Mucosa of gallbladder (tissue), 1 donor: ENCODE measurements at places on chromosomes 7 and 10.

- peak; percentile 70 for DNase-seq
These were observed 81.1 kb downstream of the ZMIZ1 start for GRCh38 chr10:79149662-79150443.

DNA sequence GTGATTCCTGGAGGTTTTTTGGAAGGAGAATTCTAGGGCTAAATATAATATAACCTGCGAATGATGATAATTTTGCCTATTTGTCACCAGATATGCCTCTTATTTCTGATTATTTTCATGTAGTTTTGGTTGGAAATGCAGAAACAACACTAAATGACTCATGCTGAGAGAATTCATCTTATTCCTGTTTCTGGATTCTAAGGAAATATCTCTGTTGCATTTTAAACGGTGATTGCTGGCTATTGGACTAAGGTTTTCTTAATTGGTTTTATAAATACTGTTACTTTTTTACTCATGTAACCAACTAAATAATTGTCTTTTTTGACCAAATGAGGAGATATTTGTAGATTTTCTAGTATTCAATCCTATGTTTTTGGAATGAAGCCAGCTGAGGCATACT is 204.9 kb upstream of the NPSR1 start:
- no peak for DNase-seq

- DNase-seq: no peak
These were observed 57.4 kb downstream of the DGKI start for GRCh38 chr7:137789215-137789882.

- no peak for DNase-seq
These were observed 30.3 kb upstream of the CREB3L2 start for GRCh38 chr7:138032186-138032585.

DNA sequence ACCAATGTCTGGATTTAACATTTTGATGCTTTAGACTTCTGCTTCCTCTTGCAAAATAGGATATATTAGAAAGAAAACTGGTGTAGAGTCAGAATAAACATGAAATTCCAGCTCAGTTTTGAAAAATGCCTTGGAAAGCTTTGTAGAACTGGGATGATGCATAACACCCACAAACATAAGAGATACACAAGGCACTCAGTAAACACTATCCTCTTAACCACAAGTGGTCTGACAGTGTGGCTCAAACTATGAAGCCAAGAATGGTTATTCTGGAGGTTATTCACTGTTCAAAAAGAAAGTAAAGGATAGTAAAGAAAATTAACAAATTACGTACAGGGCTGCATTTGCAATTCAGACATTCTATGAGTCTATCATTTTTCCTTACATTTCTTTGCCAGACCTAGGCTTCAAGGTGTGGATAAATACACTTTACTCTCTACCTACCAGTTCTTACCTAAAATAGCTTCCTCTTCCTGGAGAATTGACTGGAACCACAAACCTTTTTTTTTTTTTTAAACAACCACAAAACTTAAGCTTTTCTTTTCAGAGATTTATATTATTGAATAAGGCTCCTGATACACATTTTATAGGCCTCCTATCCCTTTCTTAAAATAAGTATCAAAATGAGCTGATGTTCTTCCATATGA is 9.0 kb upstream of the RSBN1L start:
- DNase-seq: no peak

GRCh38 chr10:79542626-79543025 is 17.6 kb downstream of the SFTPA2 start:
- DNase-seq: no peak

DNA sequence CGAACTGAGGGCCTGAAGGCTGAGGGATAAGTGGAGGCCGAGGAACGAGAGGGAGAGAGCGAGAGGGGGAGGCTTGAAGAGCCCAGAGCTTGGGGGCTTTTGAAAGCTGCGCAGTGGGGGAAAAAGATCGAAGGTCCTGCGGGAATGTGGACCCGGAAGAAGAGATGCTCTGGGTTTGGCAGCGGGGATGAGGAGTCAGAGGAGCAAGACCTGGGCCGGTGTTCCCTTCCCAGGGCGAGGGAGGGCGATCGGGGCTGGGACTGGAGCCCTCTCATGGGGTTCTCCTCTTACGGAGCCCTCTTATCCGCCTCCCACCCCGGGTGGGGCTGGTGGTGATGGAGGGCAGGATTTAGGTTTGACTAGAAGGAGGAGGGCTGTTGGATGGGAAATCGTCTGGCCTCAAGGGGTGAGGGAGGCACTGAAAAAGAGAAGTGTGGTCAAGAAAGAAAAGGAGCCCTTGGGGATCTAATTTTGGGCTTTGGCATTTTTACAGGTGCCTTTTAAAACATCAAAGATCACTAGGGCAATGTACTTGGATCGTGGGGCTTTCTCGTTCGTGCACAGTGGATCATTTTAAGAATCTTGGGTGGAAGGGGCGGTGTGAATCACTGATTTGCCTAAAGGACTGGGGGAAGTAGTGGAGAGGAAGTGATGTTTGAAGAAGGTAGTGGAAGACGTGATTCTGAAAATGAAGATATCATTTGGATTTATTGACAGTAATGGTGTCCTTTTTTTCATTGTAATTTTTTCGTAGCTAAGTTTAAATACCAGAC is 637 bp downstream of the SAMD8 start:
- peak; percentile 45 for DNase-seq

GRCh38 chr10:125407000-125407502 is 246.7 kb upstream of the CTBP2 start:
- peak; percentile 13 for DNase-seq

- no peak for DNase-seq
These were observed 384.5 kb downstream of the PLXDC2 start for GRCh38 chr10:20200758-20201157.

DNA sequence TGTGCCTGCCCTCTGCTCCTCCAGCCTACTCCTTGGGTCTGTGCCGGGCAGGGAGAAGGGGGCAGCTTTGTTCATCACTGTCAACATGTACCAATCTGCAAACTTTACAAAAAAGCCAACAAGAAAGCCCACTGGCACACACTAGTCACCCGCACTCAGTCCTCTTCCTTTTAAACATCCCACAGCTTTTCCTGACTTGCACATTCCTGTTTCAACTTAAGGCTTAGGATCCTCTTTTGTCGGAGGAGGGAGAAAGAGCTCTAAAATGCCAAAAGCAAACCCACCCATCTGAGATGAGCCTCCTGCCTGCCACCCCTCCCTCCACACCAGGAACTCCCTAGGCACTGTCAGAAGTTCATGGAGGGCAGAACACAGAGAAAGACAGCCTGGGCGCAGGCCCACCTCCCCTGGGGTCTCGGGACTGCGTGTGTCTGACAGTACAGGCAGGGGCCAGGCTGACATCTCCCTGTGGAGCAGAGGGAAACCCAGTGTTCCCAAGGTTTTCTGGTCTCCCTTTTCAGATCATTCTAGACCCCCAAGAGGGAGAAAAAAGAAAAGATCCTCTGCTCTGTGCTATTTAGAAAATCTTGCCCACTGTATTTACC is 5.4 kb downstream of the PDIA4 start:
- DNase-seq: no peak

- DNase-seq: no peak
These were observed 491.8 kb upstream of the FOXK1 start for GRCh38 chr7:4190010-4190981.

DNA sequence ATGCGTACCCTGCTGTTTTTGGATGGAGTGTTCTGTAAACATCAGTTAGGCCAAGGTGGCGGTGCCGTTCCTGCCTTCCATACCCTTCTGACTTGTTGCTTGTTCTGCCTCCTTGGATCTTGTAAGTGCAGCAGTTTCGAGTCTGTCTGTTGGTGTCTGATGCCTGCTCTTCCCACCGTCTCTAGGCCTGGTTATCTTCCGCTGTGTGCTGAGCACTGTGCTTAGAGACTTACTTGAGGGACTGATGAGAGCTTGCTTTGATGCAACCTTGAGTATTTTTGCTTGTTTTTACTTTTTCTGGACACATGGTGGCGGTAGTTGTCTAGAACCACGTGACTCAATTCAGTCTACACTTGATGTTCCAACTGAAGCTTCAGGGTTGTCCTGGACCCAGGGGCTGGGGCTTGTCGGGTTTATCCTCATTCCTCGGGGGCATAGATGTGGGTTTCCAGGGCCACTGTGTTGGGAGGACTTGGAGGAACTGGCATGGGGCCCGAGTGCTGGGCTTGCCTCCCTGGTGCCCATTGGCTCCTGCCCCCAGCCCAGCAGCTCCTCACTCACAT is 14.4 kb upstream of the SPRN start:
- DNase-seq: peak; percentile 7

DNA sequence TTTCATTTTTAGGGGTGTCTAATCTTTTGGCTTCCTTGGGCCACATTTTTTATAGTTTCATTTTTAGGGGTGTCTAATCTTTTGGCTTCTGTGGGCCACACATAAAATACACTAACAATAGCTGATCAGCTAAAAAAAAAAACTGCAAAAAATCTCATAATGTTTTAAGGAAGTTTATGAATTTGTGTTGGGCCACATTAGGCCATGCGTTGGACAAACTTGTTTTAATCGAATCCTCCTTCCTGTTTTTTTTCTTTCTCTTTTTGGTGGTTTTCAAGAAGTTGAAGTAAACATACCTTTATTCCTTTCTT is 37.4 kb downstream of the ZNRF2 start:
- DNase-seq: no peak

GRCh38 chr7:66899552-66900280 is 21.3 kb upstream of the TMEM248 start:
- no peak for DNase-seq

DNA sequence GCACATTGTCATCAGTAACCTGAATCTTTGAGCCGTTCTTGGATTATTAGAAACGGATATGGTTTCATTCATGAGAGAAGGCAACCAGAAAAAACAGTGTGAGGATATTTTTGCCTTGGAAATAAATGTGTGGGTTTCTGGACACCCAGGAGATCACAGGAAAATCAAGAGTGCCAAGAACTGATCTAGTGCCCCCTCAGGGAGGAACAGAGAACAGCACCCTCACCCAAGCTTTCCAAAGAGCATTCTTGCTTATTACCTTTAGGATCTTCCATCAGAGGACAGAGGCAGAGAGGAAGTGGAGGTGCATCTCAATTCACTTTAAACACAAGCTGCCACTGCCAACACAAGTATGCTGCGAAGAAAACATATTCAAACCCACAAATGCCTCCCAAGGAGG is 851.5 kb upstream of the COBL start:
- no peak for DNase-seq

- no peak for DNase-seq
These were observed 1212.4 kb upstream of the PHF14 start for GRCh38 chr7:9761224-9761623.

DNA sequence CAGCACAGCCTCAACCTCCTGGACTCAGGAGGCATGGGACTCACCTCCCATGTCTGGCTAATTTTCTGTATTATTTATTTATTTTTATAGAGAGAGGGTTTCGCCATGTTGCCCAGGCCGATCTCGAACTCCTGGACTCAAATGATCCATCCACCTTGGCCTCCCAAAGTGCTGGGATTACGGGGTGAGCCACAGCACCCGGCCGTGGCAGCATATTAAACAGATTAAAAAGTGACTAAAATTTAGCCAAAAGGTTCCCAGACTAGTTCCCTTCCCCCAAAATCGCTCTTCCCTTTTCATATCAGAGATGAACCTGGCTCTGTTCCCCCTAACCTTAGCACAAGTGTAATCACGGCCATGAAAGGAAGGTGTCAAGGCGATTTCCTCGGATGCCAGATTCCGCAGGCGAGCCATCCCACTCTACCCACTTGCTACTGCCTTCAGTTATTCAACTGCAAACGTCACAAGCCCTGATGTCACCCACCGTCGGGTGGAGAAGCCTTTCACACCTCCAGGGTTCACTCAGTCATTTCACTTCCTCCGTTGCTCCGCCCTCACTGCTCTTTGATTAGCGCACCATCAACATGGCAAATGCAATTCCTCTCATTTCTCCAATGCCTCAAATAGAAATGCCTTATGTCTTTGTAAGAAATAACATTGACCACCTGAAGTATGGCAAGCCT is 104.7 kb upstream of the RHEB start:
- DNase-seq: no peak

DNA sequence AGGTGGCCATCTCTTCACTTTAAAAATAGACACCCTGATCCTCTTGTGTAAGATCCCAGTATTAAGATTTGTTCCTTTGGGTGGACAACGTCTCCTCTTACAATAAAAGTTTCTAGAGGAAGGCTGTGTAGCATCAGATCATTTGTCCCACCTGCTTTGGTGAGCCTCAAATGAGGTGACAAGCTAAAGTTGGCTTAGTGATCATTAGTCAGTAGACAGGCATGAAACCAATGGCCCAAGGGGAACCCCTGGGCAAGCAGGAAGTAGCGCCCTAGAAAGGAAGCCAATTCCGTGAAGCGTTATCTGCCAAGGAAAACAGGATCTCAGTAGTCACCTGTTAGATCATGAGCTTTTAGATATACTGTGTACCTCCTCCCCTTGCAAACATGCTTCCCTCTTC is 66.8 kb downstream of the PCGF5 start:
- no peak for DNase-seq

- DNase-seq: no peak
These were observed 44.2 kb downstream of the PPIF start for GRCh38 chr10:79391231-79392019.

GRCh38 chr10:122671355-122671754 is 28.3 kb downstream of the C10orf120 start:
- DNase-seq: no peak

GRCh38 chr7:151012911-151013347 is 11.4 kb downstream of the ATG9B start:
- DNase-seq: no peak

DNA sequence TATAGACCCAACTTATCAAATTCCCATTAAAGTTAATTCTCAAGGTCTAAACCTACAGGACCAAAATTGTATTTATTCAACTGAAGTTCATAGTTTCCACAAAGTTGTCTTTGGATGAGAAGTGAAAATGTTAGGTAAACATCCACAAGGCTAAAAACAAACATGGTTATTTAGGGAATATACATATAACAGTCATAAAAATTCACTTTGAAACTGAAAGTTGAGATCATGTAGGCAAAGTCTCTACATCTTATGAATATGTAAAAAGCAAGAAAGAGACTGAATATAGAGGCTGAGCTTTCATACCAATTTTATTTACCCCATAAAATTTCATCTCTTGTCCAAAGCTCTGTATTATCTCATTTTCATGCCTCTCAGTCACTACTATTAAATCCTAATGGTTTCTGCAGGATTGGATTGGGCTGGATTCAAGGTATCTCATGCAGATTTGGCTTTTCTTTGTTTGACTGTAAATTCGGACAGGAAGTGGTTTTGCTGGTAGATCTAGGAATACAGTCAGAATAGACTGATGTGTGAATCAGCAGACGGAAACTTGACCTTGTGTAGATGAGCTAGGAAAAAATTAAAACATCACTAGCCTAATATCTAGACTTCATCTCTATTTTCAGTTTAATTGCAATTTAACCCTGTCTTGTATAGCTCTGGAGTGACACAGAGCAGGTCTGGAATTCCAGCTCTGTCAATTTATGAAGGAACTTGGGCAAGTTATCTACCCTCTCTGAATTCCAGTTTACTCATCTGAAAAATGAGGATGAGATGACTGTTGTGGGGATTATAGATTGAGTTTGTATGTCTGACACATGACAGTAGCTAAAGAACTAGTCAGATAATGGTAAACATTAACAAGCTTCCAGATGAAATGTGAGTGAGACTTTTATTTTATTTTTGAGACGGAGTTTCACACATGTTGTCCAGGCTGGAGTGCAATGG is 27.3 kb upstream of the SKAP2 start:
- no peak for DNase-seq

GRCh38 chr7:22610263-22610662 is 110.3 kb upstream of the STEAP1B start:
- DNase-seq: no peak

- peak; percentile 20 for DNase-seq
These were observed 24.9 kb upstream of the ADO start for GRCh38 chr10:62779487-62780248.

- DNase-seq: no peak
These were observed 223.4 kb downstream of the BMPER start for GRCh38 chr7:34128762-34129161.

GRCh38 chr7:50502001-50502684 is 52.0 kb upstream of the FIGNL1 start:
- peak; percentile 61 for DNase-seq
